ENCODE measurements at places on chromosomes 2 and 18.

GRCh38 chr18:5159080-5159479, 38.0 kb downstream of the AKAIN1 start:
- no peak for DNase-seq

- DNase-seq = no peak
Observed at GRCh38 chr2:163681745-163682144, 54.1 kb downstream of the FIGN start.

GRCh38 chr18:35386600-35387100, 9.5 kb upstream of the ZNF396 start:
- peak; percentile 50 for DNase-seq

GRCh38 chr2:33804155-33804554, 205.1 kb upstream of the FAM98A start:
- no peak for DNase-seq

GRCh38 chr2:233384015-233384414, 29.7 kb downstream of the DGKD start:
- no peak for DNase-seq

DNA sequence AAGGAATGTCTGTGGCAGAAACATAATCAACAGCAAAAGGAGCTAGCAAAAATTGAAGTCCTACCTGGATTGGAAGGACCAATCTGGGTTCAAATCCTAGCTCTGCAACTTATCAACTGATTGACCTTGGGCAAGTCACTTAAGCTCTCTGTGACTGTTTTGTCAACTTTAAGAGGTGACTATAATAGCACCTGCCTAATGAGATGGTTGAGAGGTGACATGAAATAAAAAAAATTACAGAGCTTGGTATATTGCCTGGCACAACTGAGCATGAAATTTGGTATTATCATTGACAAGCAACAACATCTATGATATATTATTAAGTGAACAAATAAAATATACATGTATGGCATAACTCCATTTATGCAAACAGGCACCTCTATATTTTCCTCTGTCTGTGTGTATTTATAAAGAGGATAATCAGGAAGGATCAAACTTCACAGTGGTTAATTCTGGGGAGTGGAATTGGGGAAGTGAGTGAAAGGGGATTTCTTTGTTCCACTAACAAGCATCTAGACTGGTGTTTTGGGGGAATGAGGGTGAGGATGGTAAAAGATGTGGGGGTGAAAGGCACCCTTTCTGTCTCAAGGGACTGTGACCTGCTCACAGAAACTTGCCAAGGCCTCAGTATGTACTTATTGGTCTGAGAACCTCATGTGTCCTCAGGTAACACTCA, 132.8 kb upstream of the SERTAD2 start:
- DNase-seq = no peak

DNA sequence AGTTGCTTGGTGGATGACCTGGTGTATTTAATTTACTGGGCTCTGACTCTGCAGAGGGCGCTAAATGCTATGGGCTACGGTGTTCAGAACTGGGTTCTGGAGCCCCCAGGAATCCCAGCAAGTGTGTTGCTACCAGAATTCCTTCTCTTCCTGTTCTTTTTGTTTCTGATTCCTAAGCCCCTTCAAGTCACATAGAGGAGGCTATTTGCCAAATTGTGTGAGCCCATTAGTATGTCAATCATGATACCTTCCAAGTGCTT, 358.2 kb upstream of the SPRED2 start:
- no peak for DNase-seq

DNA sequence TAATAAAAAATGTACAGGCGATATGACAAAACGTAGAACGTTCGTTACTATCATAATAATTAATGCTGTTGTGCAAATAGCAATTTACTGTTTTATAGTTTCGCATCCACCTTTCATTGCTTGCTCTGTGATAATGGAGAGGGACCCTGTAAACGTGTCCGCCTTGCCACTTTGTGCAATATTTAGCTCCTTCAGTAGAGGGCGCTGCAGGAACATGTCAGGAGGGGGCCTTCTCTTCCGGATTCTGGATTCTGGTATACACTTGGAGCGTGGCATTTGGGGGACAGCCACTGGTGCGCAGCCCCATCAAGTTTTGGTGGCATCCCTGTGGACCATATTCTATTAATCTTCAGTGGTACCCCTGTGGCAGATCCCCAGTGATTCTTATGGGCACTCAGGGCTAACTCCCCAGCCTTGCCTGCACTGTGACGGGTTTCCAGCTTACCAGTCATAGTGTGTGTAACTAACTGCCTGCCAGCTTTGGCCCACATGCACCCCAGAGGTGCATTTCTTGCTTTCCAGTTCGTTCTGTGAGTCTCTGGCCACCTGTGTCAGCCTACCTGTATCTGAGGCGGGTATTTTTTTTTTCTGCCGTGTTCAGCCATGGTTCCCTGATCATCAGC, 140.3 kb downstream of the CYRIA start:
- DNase-seq = no peak

DNA sequence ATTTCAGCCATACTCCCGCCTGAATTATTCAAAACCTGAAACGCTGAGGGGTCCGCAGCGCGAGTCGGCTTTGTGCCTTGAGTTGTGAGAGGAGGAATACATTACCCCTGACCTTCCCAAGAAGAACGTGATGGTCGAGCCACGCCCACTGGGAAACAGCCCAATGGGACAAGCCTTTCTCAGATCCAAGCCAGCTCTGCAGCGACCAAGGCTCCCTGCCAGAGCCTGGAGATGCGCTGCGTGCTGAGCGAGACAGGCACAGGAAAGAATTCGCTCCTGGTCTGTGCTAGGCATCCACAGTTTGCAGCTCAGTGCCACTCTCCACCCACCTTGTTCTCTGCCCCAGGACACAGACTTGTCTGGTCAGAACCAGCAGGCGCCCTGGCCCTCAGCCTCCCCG, 74.1 kb upstream of the GLI2 start:
- no peak for DNase-seq

Measured in stimulated activated CD4-positive, alpha-beta T cell treated with anti-CD3 and anti-CD28 coated beads, TNF-alpha, amount 100 ng/mL, for 48 hours (primary cell).